ENCODE measurements at places on chromosomes 2 and 18. TPM values are rescaled to one million over a fixed set of nuclear protein-coding genes. Genes with fewer than 3 reads are reported as not detected.

Gene RNF152
- 31.5 TPM for total RNA-seq

Gene ANKRD62
- total RNA-seq = not detected

Gene C2orf69
- 19.2 TPM for total RNA-seq

Gene CRYGC
- total RNA-seq = not detected

Gene NXPH2
- not detected for total RNA-seq

Gene AP1S3
- total RNA-seq = 4.7 TPM

Gene CIDEA
- 32.4 TPM for total RNA-seq

Measured in breast epithelium (tissue), 4 donors.